ENCODE measurements at places on chromosomes 2 and 18.

GRCh38 chr2:220090050-220090449 lies 462.6 kb downstream of the SLC4A3 start:
- H3K4me1 ChIP-seq: no peaks in the 10 kb centered on the region
- H3K27me3 ChIP-seq: no peaks in the 10 kb centered on the region
- H3K36me3 ChIP-seq: peaks cover 3% of the 10 kb centered on the region
- no peak overlapping the region for H3K4me3 ChIP-seq
- no peak for DNase-seq

GRCh38 chr18:25895518-25895917 lies 194.9 kb downstream of the SS18 start:
- no peaks in the 10 kb centered on the region for H3K4me1 ChIP-seq
- no peaks in the 10 kb centered on the region for H3K27me3 ChIP-seq
- DNase-seq: no peak
- no peak overlapping the region for H3K27ac ChIP-seq
- no peak overlapping the region for H3K4me3 ChIP-seq

GRCh38 chr2:142951190-142952007 lies 73.9 kb downstream of the KYNU start:
- no peak overlapping the region for H3K4me3 ChIP-seq
- no peak overlapping the region for H3K27ac ChIP-seq
- H3K4me1 ChIP-seq: no peaks in the 10 kb centered on the region
- no peaks in the 10 kb centered on the region for H3K36me3 ChIP-seq
- DNase-seq: no peak

- no peak overlapping the region for H3K27ac ChIP-seq
- H3K36me3 ChIP-seq: no peaks in the 10 kb centered on the region
- DNase-seq: no peak
Observed at GRCh38 chr2:215851696-215852095, 161.7 kb downstream of the MREG start.

DNA sequence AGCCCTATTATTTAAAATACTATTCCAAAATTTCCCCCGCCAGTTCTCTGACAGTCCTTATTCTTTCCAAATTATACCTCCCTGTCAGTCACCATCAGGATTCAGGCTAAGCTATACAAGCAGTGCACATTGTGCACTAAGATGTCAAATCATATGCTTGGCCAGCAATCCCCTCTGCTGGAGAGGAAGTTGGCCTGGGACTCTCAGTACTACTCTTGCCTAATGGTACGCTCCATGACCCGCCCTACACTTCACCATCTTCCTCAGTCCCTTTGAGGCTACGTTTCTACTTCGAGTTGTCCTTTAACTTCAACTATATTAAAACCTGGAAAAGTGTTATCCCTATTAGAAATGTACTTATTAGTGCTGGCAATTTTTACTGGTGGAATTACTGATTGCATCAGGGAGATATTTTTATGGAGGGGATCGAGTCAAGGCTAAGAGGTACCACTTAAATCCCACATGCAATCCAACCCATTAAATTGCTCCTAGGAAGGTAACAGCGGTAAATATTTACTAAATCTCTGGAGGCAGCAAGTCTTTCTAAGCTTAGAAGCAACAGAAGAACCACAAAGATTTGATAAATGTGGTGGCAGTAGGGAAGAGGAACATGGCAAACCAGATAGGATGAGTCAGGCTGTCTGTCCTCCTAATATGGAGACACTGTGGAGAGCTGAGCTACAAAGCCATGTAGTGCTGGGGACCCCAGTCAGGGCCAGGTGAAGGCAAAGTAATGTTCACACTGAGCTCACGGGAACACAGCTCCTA lies 2.7 kb downstream of the USP40 start:
- no peaks in the 10 kb centered on the region for H3K4me1 ChIP-seq
- DNase-seq: no peak
- H3K27ac ChIP-seq: peak overlapping the region; percentile 39
- no peak overlapping the region for H3K4me3 ChIP-seq
- peaks cover 11% of the 10 kb centered on the region for H3K36me3 ChIP-seq

DNA sequence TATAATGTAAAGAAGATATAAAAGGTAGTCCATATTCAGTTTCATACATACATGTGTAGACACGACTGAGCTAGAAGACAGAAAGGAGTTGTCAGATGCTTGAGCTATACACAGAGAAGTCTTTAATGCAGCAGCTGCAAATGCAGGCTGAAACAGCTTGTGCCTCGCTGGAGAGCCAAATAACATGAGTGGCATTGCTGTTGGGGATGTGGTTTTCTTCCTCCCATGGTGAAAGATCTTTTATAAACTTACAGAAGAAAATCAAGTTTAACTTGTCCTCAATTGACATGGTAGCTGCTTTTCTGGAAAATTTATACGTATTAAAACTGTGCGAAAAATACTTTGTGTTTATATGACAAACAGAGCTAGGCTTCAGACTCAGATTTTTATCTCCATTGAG lies 16.4 kb upstream of the IL1R1 start:
- H3K27me3 ChIP-seq: peaks cover 7% of the 10 kb centered on the region
- no peak overlapping the region for H3K27ac ChIP-seq
- DNase-seq: no peak
- H3K36me3 ChIP-seq: peaks cover 3% of the 10 kb centered on the region
- no peaks in the 10 kb centered on the region for H3K4me1 ChIP-seq
- H3K4me3 ChIP-seq: no peak overlapping the region

GRCh38 chr2:208356846-208357574 lies 49.6 kb upstream of the PTH2R start:
- DNase-seq: no peak
- no peaks in the 10 kb centered on the region for H3K27me3 ChIP-seq
- peaks cover 2% of the 10 kb centered on the region for H3K4me1 ChIP-seq
- peaks cover 44% of the 10 kb centered on the region for H3K36me3 ChIP-seq
- peak overlapping the region; percentile 70 for H3K27ac ChIP-seq

GRCh38 chr18:58527952-58528287 lies 101.0 kb downstream of the ALPK2 start:
- no peak for DNase-seq
- H3K36me3 ChIP-seq: no peaks in the 10 kb centered on the region
- peaks cover 47% of the 10 kb centered on the region for H3K27me3 ChIP-seq
- no peak overlapping the region for H3K27ac ChIP-seq
- H3K4me1 ChIP-seq: no peaks in the 10 kb centered on the region

DNA sequence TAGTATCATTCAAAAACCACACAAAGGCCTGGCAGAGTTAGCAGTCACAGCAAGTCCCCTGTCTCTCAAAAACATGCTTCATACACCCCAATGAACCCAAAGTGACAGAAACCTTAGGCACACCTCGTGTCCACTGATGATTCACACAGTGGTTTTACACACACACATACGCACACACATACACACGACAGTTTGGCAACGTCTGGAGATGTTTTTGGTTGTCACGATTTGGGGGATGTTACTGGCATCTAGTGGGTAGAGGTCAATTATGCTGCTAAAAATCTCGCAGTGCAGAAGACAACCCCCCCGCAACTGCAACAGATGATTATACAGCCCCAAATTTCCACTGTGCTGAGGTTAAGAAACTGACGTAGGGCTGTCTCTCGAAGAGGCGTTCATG lies 72.9 kb upstream of the PARD3B start:
- H3K4me1 ChIP-seq: no peaks in the 10 kb centered on the region
- no peak overlapping the region for H3K27ac ChIP-seq
- H3K27me3 ChIP-seq: no peaks in the 10 kb centered on the region
- H3K36me3 ChIP-seq: peaks cover 2% of the 10 kb centered on the region

- H3K4me3 ChIP-seq: no peak overlapping the region
- no peak for DNase-seq
- no peaks in the 10 kb centered on the region for H3K4me1 ChIP-seq
- no peaks in the 10 kb centered on the region for H3K36me3 ChIP-seq
- H3K27ac ChIP-seq: no peak overlapping the region
- H3K27me3 ChIP-seq: no peaks in the 10 kb centered on the region
Observed at GRCh38 chr18:6866552-6867085, 137.1 kb downstream of the ARHGAP28 start.

GRCh38 chr18:65753520-65753919 lies 2.7 kb downstream of the CDH7 start:
- DNase-seq: no peak
- no peaks in the 10 kb centered on the region for H3K36me3 ChIP-seq
- no peak overlapping the region for H3K4me3 ChIP-seq

DNA sequence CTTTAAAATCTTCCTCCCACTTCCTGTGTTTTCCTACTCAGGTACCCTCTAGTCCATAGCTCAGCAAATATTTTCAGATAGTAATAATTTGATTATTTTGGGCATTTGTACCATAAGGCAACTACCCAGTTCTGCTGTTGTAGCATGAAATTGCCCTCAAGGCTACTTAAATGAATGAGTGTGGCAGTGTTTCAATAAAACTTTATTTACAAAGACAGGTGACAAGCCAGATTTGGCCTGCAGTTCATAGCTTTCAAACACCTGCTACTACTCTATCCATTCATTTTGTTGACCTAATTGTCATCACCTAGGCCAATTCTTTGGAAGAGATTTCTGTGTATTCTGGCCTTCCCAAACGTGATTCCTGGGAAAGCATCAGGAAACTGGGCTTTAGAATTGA lies 28.9 kb downstream of the NYAP2 start:
- DNase-seq: no peak
- no peak overlapping the region for H3K4me3 ChIP-seq
- H3K4me1 ChIP-seq: no peaks in the 10 kb centered on the region

DNA sequence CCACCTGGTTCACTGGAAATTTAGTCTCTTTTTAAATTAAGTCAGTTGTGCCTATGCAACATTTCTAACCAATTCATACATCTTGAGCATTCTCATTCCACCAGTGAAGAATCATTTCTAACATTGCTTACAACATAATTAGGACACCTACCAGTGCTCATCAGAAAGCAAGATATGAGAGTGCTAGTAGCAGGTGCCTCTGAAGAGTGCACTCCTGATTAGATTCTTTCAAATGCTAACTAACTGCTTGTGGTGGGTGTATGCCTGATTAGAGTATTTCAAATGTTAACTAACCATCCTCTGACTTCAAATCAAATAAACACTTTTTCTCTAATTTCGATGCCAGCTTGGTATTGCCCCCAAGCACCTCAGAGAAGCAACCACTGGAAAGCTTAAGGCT lies 124.3 kb upstream of the DNAJC10 start:
- H3K36me3 ChIP-seq: no peaks in the 10 kb centered on the region
- no peak overlapping the region for H3K27ac ChIP-seq
- peaks cover 13% of the 10 kb centered on the region for H3K27me3 ChIP-seq
- no peak overlapping the region for H3K4me3 ChIP-seq

DNA sequence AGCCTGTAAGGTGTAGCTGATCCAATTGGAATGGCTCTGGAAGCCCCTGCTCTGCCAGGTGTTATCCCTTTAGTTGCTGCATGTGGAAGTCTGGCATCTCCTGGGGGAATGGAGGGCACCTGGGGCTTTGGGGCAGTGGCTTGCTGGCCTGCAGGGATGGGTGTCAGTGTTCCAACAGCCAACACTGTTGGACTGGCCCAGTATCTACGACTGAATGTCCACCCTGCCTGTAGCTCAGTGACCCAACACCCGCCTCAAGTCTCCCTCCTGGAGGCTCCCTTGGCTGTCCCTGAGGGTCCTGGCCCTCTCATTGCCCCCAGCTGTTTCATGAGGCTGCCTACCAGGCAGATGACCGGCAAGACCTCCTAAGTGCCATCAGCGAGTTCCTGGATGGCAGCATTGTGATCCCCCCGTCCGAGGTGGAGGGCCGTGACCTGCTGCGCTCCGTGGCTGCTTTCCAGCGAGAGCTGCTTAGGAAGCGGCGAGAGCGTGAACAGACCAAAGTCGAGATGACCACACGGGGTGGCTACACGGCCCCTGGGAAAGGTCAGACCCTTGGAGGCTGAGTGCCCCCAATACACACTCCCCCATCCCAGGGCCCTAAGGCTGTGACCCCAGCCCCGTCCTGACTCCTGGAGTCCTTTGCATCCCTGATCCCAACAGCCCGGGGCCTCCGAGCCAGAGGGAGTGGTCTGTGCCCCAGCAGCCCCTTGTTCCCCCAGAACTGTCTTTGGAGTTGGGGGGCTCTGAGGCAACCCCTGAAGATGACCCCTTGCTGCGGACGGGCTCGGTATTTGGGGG lies 7.7 kb downstream of the SLC4A3 start:
- H3K27ac ChIP-seq: no peak overlapping the region
- no peak overlapping the region for H3K4me3 ChIP-seq
- H3K36me3 ChIP-seq: no peaks in the 10 kb centered on the region

DNA sequence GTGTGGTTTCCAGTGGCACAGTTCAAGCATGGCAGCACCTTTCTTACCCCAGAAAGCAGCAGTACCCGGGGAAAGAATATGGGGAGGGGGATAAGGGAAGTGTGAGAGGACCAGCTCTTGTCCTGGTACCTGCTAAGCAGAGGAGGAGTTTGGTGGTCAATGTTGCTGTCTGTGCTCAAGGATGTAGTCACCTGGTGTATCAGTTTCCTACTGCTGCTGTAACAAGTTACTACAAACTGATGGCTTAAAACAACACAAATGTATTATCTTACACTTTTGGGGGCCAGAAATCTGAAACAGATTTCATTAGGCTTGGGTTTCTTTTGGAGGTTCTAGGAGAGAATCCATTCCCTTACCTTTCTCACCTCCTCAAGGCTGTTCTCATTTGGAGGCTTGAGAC lies 77.5 kb downstream of the VSNL1 start:
- H3K27me3 ChIP-seq: peaks cover 55% of the 10 kb centered on the region
- H3K27ac ChIP-seq: no peak overlapping the region
- H3K4me1 ChIP-seq: no peaks in the 10 kb centered on the region
- H3K4me3 ChIP-seq: no peak overlapping the region
- no peak for DNase-seq

DNA sequence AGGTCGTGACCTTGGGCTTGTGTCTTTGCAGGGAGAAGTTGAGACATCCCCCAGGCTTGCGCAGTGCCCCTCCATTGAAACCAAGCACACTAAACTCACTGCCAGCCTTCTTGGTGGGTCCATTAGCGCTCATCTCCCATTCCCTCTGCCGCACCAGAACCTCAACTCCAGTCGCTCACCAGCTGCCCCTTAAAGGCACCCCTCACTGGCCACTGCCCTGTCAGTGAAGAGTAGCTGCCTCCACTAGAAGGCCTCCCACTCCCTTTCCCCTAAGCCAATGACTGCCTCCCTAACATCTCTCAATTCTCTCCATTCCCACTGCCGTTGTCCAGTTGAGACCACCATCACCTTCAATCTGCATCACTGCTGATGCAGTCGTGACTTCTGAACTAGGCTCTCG lies 114.8 kb upstream of the EPC2 start:
- H3K36me3 ChIP-seq: peaks cover 9% of the 10 kb centered on the region
- peaks cover 19% of the 10 kb centered on the region for H3K4me1 ChIP-seq
- H3K27ac ChIP-seq: no peak overlapping the region
- no peaks in the 10 kb centered on the region for H3K27me3 ChIP-seq

GRCh38 chr2:121014876-121015275 lies 270.1 kb downstream of the TFCP2L1 start:
- no peak overlapping the region for H3K4me3 ChIP-seq
- no peaks in the 10 kb centered on the region for H3K36me3 ChIP-seq
- peaks cover 10% of the 10 kb centered on the region for H3K27me3 ChIP-seq

DNA sequence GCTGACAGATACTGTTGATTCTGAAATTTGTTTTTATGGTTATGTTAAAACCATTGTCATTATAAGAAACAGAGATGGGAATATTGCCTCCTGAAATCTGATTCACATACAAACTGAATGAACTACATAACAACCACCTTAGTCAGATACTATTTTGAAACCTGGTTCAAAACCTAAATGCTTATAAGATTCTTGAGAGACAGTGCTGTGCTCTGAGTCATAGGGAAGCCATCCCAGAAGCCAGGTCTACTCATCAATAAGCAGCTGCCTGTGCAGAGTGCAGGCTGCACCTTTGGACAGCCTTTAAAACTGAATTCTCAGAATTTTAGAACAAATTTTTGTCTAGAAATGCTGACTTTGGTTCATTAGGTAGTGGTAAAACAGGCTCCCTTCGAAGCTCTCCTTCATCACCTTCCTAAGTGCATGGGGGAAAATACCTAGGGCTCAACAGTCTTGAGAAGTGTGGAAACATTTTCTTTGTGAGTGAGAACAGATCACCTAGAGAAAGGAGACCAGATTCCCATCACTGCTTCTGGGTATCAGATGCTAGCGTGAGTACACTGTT lies at the start of gene SERPINB7:
Gene SERPINB7 (plus strand): TSS at position 253 of the 565 bp plus-strand sequence. CDS start 6,955 bp downstream, outside the sequence.
- no peaks in the 10 kb centered on the region for H3K4me1 ChIP-seq
- peaks cover 24% of the 10 kb centered on the region for H3K27me3 ChIP-seq
- no peak for DNase-seq
- no peak within 1 kb of the TSS for H3K27ac ChIP-seq
- H3K4me3 ChIP-seq: no peak within 1 kb of the TSS

All from effector memory CD8-positive, alpha-beta T cell (primary cell).